Activated T-helper 17 cell treated with anti-CD3 and anti-CD28 coated beads, Interleukin-2, amount 50 U/mL, for 72 hours (primary cell): ENCODE measurements at places on chromosomes 16 and 17.

GRCh38 chr17:27333410-27333980 lies 39.6 kb downstream of the WSB1 start:
- ATAC-seq: no peak

GRCh38 chr16:7584561-7584960 lies 251.9 kb downstream of the RBFOX1 start:
- ATAC-seq: no peak

DNA sequence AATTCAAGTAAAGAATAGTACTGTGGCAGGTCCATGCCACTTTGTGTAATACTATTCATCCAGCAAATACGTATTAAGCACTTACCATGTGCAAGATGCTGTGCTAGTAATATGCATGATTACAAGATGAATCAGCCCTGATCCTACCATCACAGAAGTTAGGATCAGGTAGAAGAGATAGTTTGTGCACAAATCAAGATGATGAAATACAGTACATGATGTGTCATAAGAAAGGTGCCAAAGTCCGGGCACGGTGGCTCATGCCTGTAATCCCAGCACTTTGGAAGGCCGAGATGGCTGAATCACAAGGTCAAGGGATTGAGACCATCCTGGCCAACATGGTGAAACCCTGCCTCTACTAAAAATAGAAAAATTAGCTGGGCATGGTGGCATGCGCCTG lies 10.9 kb downstream of the COG4 start:
- no peak for ATAC-seq

GRCh38 chr16:23673971-23674614 lies 4.6 kb upstream of the PLK1 start:
- no peak for ATAC-seq

GRCh38 chr16:16045296-16045695 lies 95.9 kb downstream of the ABCC1 start:
- no peak for ATAC-seq

- ATAC-seq: peak; percentile 55
Measured at GRCh38 chr16:46972429-46973206, 856 bp downstream of the DNAJA2 start.

GRCh38 chr17:6639586-6640535 lies 650 bp downstream of the KIAA0753 start:
- ATAC-seq: peak; percentile 25

DNA sequence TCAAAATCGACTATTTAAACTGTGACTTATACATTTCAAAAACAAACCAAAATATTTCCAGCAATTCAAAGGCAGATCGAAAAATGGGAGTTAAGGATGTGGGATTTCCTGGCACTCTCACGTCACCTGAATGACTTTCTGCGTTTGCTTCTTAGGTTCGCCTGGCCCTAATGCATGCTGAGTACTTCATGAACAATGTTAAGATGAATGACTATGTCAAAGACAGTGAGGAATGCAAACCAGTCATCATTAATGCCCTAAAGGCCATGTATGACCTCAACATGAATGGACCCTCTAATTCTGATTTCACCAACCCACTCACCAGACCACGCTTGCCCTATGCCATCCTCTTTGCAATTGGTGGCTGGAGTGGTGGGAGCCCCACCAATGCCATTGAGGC lies 7.3 kb downstream of the KLHL10 start:
- no peak for ATAC-seq

GRCh38 chr16:87581857-87582215 lies 20.5 kb upstream of the JPH3 start:
- ATAC-seq: no peak

DNA sequence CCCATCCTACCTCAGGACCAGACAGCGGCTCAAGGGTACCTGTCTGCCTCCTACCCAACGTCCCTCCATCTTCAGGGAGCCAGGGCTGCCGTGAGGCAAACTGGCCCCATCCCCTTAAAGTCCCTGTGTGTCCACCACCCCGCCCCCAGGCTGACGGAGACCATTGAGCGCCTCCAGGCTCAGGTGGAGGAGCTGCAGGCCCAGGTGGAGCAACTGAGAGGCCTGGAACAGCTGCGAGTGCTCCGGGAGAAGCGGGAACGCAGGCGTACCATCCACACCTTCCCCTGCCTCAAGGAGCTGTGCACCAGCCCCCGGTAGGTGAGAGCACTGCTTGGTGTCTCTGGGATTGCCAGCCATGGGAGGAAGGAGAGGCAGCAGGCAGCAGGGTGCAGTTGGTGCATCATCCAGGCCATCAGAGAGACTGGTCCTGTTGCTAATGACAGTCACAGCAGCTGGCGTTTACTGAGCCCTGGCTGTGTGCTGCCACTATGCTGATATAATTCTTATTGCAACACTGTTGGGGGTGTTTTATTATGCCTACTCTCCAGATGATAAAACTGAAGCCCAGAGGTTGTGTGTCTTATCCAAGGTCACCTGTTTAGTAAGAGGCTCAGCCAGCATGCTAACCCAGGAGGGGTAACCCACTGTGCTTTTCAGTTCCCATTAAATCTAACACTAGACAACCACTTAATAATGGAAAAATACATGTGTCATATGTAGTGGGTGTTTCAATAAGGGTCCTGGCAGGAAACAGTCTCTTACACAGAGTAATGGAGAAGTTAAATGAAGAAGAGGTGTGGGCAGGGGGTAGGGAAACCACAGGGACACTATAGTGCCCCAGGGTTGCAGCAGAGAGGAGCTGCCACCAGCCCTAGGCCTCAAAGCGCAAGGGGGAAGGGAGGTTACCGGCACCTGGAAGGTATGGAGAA lies 10.3 kb upstream of the MRPL58 start:
- ATAC-seq: no peak

GRCh38 chr16:22300427-22301071 lies 3.3 kb downstream of the POLR3E start:
- ATAC-seq: no peak

DNA sequence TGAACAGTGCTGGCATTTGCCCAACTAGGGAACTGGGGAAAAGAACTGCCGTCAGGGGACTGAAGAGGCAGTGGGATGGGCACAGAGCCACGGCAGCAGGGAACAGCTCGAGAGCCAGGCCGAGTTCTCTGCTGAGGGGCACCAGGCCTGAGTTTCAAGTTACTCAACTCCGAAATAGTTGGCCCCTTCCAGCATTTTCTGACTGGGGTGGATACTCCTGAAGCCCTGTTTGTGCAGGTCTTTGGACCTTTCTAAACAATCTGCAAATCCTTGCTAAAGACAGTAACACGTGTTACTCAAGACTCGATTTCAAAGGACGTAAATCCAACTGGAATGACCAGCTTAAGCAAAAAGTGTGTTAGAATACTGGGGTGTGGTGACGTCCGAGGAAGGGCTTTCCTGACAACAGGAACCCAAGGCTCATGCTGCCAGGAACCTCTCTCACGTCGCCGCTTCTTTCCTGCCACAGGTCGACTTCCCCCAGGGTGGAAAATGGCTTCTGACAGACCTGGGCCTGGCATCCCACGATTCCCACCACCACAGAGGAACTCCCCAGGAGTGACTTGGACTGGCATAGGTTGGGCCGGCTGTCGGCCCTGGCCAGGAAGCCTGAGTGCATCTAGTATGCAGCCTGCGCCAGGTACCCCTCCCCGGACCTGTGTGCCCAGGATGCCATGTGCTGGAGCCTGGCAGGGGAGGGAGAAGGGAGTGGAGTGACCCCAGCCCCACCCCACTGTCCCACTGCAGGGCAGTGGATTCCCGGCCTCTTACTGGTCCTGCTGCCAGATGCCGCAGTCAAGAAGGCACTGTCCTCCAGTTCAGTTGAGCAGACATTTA lies 71.9 kb downstream of the N4BP1 start:
- no peak for ATAC-seq

- ATAC-seq: no peak
Measured at GRCh38 chr16:72018470-72018869, 9.9 kb downstream of the DHODH start.

- ATAC-seq: no peak
Measured at GRCh38 chr17:68820825-68821481, 134.2 kb downstream of the ABCA8 start.

DNA sequence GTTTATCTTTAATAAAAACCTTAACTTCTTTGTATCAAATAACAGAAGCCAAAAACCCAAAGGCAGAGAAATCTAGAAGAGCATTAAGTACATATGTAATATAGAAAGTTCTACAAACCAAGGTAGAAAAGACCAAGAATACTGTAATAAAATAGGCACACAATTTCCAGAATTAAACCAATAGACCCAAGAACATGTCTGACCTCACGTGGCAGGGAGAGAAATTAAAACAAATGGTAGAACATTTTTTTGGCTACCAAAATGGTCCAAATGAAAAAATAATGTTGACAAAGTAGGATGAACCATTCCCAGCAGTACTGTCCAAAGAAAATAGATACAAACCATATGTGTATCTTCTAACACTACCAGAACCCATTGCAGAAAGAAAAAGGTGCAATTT lies 183.5 kb downstream of the CPPED1 start:
- ATAC-seq: no peak

GRCh38 chr16:87153326-87153725 lies 163.9 kb downstream of the C16orf95 start:
- no peak for ATAC-seq

DNA sequence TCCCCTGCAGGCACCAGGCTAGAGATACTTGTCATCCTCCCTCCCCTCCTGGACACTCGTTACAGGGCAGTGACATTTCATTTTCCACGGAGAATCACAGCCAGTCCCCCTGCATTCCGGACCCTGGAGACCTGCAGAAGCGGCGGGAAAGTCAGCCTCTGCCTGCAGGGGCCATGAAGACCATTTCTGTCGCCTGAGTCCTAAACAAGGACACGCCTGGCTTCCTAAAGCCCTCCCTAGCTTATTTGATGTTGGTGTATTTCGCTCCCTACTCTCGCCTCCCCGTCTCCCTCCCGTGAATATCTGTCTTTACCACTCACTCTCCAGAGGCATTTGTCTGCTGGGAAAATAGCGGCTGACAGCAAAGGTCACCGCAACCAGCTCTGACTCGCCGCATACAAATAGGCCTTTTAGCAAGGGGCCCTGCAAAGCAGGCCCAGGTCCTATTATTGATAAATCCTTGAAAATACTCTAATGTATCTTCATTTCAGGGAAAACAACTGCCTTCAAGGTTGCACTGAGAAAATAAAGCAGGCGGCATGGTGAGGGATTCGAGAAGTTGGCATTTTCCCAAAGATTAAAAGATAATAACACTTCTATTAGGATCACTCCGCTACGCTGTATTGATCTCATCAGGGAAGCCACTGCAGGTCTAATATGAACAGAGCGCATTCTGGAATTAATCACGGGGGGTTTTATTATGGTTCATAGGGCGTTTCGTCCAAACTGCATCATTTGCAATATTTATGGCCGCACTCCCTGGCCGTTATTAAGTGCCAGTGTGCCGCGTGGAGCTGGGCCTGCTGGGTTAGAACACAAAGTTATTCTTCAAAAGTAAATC lies 447.1 kb upstream of the CDH5 start:
- no peak for ATAC-seq

- no peak for ATAC-seq
Measured at GRCh38 chr17:10457952-10458351, 11.4 kb downstream of the MYH4 start.

DNA sequence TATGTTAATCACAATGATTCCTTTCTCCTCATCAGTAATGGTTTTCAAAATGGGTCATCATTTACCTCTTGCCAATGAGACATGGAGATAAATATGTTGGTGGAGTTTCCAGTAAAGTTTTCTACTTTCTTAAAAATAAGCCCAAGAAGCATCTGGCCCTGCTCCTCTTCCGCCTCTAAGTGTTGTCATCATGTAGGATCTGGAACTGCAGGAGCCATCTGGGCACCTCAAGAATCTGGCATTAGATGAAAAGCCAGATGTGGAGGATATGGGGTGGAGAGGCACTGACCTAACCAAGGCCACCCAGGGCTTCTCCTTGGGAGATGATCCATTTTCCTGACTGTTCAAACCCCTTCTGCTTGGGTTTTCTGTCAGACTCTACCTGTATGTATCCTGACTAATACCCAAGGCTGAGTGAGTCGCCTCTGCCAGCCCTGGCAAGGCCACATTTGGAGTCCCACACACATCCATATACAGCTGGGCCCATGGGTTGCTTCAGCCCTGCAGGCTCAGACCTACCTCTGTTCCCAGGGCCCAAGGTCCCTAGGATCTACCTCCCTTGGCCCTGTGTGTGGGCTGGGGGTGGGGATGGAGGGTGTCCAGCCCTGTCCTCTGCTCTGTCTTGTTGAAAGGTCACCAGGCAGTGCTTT lies 24.6 kb downstream of the CCDC182 start:
- ATAC-seq: peak; percentile 23

GRCh38 chr17:21679256-21680146 lies 12.8 kb upstream of the KCNJ18 start:
- ATAC-seq: no peak

DNA sequence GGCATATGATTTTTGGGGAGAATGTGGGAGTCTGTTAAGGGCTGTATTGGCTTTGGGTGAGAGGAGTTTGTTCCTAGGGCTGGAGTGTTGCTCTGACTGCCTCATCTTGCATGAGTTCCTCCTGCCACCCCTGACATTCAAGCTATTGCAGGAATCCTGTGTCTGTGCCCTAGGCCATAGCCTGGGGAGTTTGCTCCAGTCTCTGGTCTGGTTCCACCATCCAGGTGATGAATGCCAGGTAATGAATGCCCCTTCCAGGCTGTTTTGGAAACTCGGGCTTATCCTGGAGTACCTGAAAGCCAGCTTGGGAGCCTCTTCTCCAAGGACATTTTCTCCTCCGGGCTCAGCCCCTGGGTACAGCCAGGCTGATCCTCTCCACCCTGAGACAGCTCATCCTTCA lies 117.0 kb upstream of the IRX3 start:
- no peak for ATAC-seq

- no peak for ATAC-seq
Measured at GRCh38 chr17:26809033-26809432, 484.9 kb upstream of the WSB1 start.

GRCh38 chr16:60684002-60684401 lies 1352.2 kb downstream of the CDH8 start:
- no peak for ATAC-seq

DNA sequence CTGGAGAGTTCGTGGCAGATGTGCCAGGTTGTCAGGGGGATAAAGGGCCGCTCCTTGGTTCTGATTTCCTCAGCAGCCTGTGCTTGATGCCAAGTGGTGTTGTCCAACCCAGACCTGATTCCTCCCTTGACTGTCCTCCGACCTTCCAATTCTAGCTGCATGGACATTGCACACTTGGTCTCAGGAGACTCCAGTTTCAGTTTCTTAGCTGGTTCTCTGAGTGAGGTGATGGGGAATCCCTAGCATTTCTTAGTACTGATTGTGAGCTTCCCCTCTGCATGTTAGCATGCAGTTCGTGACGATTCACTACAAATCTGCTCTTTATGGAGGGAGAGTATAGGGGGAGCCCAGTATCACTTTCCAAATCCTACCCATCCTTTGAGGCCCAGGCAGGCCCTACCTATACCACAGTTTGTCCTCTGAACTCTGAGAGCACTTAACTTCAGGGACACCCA lies 12.4 kb upstream of the CCR7 start:
- ATAC-seq: peak; percentile 74

DNA sequence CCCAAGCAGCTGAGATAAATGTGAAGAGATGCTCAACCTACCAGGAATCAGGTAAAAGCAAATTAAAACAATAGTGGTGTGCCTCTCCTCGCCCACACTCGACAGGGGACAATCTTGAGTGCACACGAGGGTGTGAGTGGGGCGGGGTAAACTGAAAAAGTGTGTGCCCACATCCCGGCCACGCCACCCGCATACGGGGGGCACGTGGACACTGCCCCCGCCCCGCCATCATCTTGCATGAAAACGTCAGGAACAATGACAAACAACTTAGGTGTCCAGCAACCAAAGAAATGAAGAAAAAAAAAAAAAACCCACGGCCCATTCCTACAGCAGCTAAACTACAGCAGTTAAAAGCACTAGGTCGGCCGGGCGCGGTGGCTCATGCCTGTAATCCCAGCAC lies 14.1 kb downstream of the PEMT start:
- ATAC-seq: no peak

- no peak for ATAC-seq
Measured at GRCh38 chr17:2778489-2778888, 17.7 kb upstream of the RAP1GAP2 start.
